ENCODE measurements at places on chromosomes 12 and 14. TPM values are rescaled to one million over a fixed set of nuclear protein-coding genes. Genes with fewer than 3 reads are reported as not detected.

The CCDC184 gene
- 0.60 TPM for polyA plus RNA-seq

The PRKAG1 gene
- polyA plus RNA-seq: 48.6 TPM

The GRIN2B gene
- polyA plus RNA-seq: not detected

The JPH4 gene
- 1.5 TPM for polyA plus RNA-seq

The RHOJ gene
- polyA plus RNA-seq: 1.6 TPM

The MAP3K9 gene
- 0.60 TPM for polyA plus RNA-seq

The ETFBKMT gene
- 1.4 TPM for polyA plus RNA-seq

The ALG10 gene
- 1.6 TPM for polyA plus RNA-seq

The KLRC4 gene
- not detected for polyA plus RNA-seq

The FANCM gene
- polyA plus RNA-seq: 2.5 TPM

The ACADS gene
- 192 TPM for polyA plus RNA-seq

The ZFHX2 gene
- not detected for polyA plus RNA-seq

The TMEM253 gene
- 14.1 TPM for polyA plus RNA-seq

DNA sequence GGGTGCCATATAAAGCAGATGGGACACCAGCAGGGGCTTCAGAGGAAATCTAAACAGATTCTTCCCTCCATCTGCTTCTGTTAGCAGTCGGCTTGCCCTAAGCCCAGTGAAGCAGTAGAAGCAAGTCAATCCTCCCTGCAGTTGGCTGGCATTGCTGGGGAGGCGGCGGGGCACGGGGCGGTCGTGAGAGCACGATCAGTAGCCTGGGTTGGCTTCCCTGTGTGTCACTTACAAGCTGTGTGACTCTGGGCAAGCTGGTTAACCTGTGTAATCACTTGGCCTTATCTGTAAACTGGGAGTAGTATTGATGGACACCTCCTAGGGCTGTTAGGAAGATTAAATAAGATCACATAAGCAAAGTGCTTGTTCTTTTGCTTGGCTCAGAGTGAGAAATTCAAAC is 19.4 kb downstream of the MYRFL start:
- H3K27ac ChIP-seq: no peak overlapping the region
- no peaks in the 10 kb centered on the region for H3K36me3 ChIP-seq
- no peaks in the 10 kb centered on the region for H3K4me1 ChIP-seq
- H3K27me3 ChIP-seq: no peaks in the 10 kb centered on the region
- no peak overlapping the region for H3K4me3 ChIP-seq

DNA sequence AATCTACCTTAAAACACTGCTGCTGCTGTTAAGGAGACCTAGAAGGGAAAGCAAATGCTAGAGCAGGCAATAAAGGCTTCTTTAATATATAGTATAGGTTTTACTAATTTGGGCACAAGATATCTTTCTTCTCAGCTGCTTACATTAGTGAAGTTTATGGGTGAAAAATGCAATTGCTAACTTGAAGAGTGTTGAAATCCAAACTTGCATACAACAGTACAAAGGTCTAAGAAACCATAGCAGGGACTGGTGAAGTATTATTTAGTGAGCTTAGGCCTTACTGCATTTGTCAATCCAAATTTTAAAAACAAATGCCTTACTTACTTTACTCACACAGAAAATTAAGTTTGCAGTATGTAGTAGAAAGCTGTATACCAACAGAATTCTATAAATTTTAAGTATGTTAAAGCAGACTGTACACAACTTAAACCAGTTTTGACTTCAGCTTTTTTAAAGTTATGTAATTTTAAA is 1.4 kb upstream of the AP4S1 start:
- no peak for DNase-seq
- H3K27me3 ChIP-seq: no peaks in the 10 kb centered on the region
- H3K4me1 ChIP-seq: peaks cover 21% of the 10 kb centered on the region
- peaks cover 13% of the 10 kb centered on the region for H3K36me3 ChIP-seq
- peak overlapping the region; percentile 100 for H3K27ac ChIP-seq
- H3K4me3 ChIP-seq: peak overlapping the region; percentile 99

GRCh38 chr12:107325075-107325608 is 231.8 kb upstream of the CRY1 start:
- no peak overlapping the region for H3K4me3 ChIP-seq
- H3K27me3 ChIP-seq: peaks cover 34% of the 10 kb centered on the region
- DNase-seq: no peak
- H3K27ac ChIP-seq: no peak overlapping the region
- H3K36me3 ChIP-seq: no peaks in the 10 kb centered on the region

- H3K4me1 ChIP-seq: peaks cover 13% of the 10 kb centered on the region
- DNase-seq: no peak
- H3K27me3 ChIP-seq: no peaks in the 10 kb centered on the region
- H3K36me3 ChIP-seq: no peaks in the 10 kb centered on the region
- H3K27ac ChIP-seq: no peak overlapping the region
Observed at GRCh38 chr14:29687071-29687765, 240.4 kb downstream of the PRKD1 start.

GRCh38 chr12:79698966-79699365 is 8.2 kb upstream of the PAWR start:
- H3K27ac ChIP-seq: no peak overlapping the region
- no peaks in the 10 kb centered on the region for H3K4me1 ChIP-seq
- no peak for DNase-seq

GRCh38 chr12:92570056-92570753 is 132.6 kb upstream of the PLEKHG7 start:
- H3K27ac ChIP-seq: no peak overlapping the region
- H3K27me3 ChIP-seq: no peaks in the 10 kb centered on the region
- peak; percentile 75 for DNase-seq
- H3K4me1 ChIP-seq: no peaks in the 10 kb centered on the region

DNA sequence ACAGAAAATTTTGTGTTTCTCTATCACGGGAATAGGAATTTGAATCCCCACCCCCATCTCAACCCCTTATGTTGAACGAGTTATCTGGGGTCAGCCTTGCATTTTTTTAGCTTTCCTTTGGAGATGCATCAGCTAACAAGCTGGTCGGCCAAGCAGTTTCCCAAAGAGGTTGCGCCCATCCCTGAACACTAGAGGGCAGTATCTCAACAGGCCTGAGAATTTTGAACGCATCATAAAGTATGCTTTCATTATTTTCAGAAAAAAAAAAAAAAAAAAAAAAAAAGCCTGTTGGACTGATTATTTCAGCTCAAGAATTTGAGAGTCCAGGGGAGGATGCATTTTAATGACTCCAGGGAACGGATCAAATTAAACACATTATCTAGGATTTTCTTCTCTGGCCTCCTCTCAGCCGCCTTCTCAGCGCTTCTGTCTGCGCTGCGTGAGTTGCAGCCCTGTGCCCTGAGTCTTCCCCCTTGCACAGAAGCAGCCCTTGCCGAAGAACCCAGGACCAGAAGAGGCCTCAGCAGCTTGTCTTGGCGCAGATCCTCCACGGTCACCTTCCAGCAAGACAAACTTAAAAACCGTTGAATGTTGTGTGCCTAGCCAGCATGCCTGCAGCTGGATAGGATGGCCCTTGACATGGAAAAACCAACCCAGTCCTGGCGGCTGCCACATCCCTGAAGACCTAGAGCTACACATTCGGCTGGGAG is 76.6 kb upstream of the GZMB start:
- H3K4me1 ChIP-seq: no peaks in the 10 kb centered on the region
- H3K4me3 ChIP-seq: no peak overlapping the region
- no peaks in the 10 kb centered on the region for H3K36me3 ChIP-seq
- no peak overlapping the region for H3K27ac ChIP-seq

DNA sequence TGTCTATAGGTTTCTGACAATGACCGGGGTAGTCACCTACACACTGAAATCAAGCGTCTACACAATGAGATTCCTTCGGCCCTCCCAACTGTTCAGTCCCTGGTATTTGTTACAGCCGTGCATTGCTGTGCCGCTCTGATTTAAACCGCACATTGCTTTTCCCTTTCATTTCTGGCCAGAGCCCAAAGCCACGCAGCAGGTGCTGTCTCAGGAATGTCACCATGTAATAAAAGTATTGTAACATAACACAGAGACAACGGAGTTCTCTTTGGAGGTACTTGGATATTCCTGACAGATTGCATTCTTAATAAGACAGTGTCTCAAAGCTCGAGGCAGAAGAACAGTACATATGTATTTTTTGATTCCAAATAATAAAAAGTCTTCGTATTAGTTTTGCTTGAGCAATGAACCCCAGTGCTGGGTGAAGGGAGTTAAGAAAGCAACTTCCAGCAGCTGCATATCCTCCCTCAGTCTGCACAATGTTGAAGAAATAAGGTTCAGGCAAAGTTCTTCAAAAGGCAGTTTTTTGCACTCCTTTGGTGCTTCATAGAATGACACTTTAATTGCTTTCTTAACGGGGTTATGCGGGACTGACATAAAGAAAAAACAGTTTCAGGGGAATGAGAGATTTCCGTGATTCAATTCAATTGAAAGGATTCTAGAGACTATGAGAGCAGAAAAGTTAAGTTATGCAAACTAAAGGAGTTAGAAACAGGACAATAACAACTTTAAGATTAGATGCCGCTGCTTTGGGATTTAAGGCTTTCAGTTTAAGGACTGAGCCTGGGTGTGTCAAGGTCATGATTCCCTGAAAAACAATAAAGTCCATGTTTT is 288.7 kb upstream of the FLRT2 start:
- H3K4me3 ChIP-seq: peak overlapping the region; percentile 14
- no peaks in the 10 kb centered on the region for H3K36me3 ChIP-seq
- no peak overlapping the region for H3K27ac ChIP-seq
- no peaks in the 10 kb centered on the region for H3K27me3 ChIP-seq
- no peak for DNase-seq

GRCh38 chr12:42786400-42787148 is 197.0 kb upstream of the PRICKLE1 start:
- H3K27me3 ChIP-seq: no peaks in the 10 kb centered on the region
- no peak for DNase-seq
- H3K36me3 ChIP-seq: no peaks in the 10 kb centered on the region
- H3K4me1 ChIP-seq: no peaks in the 10 kb centered on the region

DNA sequence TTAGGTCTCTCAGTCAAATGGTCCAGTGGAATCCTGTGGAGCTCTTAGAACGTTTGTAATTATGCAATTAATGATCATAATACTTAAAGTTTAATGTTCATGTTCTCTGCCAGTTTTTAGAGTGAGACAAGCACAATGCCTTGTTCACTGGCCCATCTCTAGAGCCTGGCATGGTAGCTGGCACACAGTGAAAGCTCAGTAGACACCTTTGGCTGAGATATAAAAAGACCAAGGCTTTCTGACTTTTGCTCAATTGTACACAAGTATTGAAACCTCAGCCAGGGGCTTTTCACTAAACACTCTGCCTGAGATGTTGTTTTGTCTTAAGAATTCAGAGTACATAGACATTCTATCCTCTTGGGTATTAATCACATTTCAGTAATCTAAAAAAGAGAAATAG is 241.8 kb upstream of the ATP2B1 start:
- H3K36me3 ChIP-seq: no peaks in the 10 kb centered on the region
- no peak for DNase-seq
- no peak overlapping the region for H3K4me3 ChIP-seq
- no peaks in the 10 kb centered on the region for H3K4me1 ChIP-seq
- H3K27ac ChIP-seq: peak overlapping the region; percentile 45

DNA sequence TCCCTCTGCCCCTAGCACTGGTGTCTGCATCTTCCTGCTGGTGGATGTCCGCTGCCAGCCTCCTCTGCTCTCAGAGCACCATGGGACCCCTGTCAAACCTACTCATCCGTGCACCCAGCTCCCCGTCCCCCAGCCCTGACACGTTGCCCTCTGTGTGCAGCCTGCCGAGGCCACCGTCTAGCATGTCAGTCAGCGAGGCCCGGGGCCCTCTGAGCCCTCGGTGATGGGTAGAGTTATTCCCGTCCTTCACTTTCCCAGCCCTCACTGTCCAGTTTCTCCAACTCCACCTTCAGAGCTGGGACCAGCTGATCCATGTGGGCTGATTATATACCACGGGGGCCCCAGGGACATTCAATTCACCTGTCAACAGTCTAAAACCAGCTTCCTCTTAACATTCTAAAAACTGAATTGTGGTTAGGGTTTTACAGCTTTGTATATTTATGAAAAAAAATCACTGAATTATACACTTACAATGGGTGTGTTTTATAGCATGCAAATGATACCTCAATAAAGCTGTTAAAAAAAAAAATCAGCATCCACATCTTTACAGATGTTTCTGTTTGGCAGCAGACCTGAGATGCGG is 61.3 kb downstream of the CCDC88C start:
- no peak for DNase-seq
- no peaks in the 10 kb centered on the region for H3K27me3 ChIP-seq
- no peak overlapping the region for H3K27ac ChIP-seq
- no peaks in the 10 kb centered on the region for H3K36me3 ChIP-seq

DNA sequence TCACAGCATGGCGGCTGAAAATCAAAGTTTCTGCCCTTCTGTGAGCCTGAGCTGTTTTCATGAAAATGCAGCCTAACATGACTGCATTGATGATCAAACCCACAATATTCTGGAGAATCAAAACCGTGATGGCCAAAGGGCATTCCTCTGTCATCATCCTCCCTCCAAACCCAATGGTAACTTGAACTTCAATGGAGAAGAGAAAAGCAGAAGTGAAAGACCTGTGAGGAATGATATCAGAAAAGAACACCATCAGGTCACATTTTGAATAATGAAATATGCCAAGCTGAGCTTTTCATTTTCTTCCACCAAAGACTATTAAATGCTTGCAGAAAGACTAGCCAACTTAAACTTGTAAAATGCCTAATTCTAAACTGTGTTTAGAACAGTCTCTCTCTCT is 8.1 kb downstream of the KCNJ8 start:
- H3K4me3 ChIP-seq: no peak overlapping the region
- no peak for DNase-seq
- H3K4me1 ChIP-seq: no peaks in the 10 kb centered on the region
- H3K27me3 ChIP-seq: no peaks in the 10 kb centered on the region

GRCh38 chr12:59386236-59386635 is 209.6 kb upstream of the SLC16A7 start:
- no peak overlapping the region for H3K4me3 ChIP-seq
- no peaks in the 10 kb centered on the region for H3K36me3 ChIP-seq
- no peaks in the 10 kb centered on the region for H3K27me3 ChIP-seq
- no peaks in the 10 kb centered on the region for H3K4me1 ChIP-seq
- no peak overlapping the region for H3K27ac ChIP-seq
- no peak for DNase-seq

GRCh38 chr12:110262442-110263388 is 18.3 kb upstream of the ATP2A2 start:
- H3K27me3 ChIP-seq: no peaks in the 10 kb centered on the region
- H3K4me1 ChIP-seq: no peaks in the 10 kb centered on the region
- DNase-seq: no peak
- H3K36me3 ChIP-seq: no peaks in the 10 kb centered on the region
- H3K27ac ChIP-seq: no peak overlapping the region
- H3K4me3 ChIP-seq: no peak overlapping the region

DNA sequence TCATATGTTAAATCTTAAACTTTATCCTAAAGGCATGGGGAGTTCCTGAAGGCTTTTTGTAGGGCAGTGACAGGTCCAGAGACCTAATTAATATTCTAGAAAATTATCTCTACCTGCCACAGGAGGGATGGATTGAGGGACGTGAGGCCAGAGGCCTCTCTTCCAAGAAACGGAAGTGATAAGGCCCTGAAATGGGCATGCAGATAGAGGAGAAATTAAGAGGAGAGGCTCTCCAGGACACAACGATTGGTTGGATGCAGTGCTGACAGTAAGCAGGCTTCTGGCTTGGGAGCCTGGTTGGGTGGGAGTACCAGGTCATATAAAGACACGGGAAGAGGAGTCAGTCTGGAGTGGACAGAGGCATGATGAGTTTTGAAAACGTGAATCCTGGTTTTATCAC is 3.1 kb upstream of the BORCS5 start:
- DNase-seq: no peak
- no peaks in the 10 kb centered on the region for H3K36me3 ChIP-seq
- H3K27me3 ChIP-seq: no peaks in the 10 kb centered on the region
- H3K4me1 ChIP-seq: peaks cover 26% of the 10 kb centered on the region
- H3K4me3 ChIP-seq: no peak overlapping the region

All from sigmoid colon (tissue), 7 donors.